CD4-positive, alpha-beta T cell treated with Interleukin-4 for 4 hours (primary cell): ENCODE measurements at places on chromosomes 4 and X.

- DNase-seq: no peak
These were observed 6.9 kb upstream of the AFF1 start for GRCh38 chr4:86927843-86928395.

GRCh38 chrX:10932842-10933440 is 178.2 kb upstream of the HCCS start:
- DNase-seq: no peak

- DNase-seq: no peak
These were observed 138.7 kb upstream of the LIMCH1 start for GRCh38 chr4:41399231-41399630.

- no peak for DNase-seq
These were observed 86.2 kb upstream of the RPS6KA3 start for GRCh38 chrX:20352935-20353336.

DNA sequence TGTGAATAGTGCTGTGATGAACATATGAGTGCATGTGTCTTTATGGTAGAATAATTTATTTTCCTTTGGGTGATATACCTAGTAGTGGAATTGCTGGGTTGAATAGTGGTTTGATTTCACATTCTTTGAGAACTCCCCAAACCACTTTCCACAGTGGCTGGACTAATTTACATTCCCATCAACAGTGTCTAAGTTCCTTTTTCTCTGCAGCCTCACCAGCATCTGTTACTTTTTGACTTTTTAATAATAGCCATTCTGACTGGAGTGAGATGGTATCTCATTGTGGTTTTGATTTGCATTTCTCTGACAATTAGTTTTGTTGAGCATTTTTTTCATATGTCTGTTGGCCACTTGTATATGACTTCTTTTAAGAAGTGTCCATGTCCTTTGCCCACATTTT is 29.1 kb downstream of the JADE3 start:
- no peak for DNase-seq

DNA sequence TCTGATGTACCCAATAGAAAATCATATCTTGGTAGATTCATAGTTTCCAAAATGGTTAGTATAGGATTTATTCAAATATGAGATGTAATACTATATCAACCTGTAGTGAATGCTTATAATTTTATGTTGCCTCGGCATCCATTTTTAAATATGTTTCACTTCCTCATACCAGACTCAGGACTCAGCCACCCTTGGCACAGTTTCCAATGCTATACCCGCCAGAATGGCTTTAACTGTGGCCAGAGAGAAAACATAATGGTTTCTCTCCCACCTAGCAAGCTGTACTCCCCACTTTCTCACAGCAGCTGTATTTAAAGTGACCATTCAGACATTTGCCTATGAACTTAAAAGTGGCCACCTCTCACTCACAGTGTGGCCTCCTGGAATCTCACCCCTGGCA is 466.6 kb upstream of the PABPC4L start:
- DNase-seq: no peak

DNA sequence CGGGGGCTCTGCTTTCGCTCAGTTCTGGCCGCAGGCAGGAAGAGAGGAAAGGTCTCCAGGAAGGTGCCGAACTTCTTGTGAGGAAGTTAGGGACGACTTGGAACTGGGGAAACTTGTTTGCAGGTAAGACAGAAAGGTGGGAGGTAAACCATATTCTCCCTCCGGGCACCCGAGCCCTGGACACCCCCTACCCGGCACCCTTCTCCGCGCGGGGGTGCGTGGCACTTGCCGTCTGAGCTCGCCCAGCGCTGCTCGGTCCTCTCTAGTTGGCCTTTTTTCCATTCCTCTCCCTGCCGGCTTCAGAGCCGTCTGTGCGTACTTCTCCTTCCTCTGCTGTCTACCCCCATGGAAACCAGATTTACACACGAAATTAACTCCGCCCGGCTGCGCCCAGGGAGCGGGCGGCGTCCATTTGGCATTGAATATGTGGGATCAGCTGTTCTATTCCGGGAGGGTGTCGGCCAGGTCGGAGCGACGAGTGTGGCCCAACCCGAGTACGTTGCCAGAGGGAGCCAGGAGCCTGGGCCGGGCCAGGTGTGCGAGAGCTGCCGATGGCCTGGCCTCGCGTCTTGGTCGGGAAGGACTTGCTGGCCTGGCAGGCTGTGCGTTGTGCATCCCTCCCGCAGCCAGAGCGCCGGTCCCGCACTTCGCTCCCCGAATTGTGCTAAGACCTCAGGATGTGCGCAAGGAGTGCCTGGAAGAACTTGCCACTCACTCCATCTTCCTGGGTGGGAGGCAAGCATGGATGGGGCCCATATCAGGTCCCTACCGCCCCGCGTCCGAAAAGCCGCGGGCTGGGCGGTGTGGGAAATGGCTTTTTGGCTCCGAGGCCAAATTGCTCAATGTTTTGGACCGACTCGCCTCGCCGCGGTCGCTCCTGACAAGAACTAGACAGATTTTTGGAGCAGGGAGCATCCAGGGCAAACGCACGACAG is 1.7 kb downstream of the PDGFRA start:
- no peak for DNase-seq

DNA sequence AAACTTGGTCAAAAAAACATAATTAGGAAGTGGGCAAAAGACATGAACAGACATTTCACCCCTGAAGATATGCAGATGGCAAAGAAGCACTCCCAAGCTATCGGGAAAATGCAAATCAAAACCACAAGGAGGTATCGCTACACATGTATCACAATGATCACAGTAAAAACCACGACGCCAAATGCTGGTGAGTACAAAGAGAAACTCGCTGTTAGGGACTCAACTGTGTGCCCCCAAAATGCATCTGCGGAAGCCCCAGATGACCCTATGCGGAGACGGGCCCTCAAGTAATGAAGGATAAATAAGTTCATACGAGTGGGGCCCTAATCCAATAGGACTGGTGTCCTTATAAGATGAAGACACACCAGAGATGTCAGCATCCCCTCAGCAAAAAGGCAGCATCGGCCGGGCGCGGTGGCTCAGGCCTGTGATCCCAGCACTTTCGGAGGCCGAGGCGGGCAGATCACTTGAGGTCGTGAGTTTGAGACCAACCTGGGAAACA is 10.2 kb downstream of the GAK start:
- DNase-seq: no peak

DNA sequence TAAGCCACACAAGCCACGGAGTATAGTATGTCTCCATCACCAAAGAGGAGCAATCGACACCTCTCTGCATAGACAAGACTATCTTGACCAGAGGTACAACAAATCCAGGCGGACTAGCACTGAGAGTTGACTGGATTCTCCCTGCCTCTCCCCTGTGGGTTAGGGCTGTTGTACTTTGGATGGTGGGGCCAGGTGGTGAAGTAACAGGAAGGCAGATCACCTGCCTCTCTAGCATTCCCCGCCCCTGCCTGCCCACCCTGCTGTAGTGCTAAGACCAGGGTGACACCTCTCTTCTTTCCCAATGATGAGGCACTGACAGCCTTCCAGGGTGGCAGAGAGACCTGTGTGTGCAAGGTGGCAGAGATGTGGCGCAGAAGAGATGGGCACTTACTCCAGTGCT is 47.5 kb upstream of the TRIM2 start:
- no peak for DNase-seq

GRCh38 chr4:145375416-145375815 is 106.2 kb upstream of the SMAD1 start:
- no peak for DNase-seq

- DNase-seq: no peak
These were observed 22.7 kb upstream of the STX18 start for GRCh38 chr4:4564522-4564921.

DNA sequence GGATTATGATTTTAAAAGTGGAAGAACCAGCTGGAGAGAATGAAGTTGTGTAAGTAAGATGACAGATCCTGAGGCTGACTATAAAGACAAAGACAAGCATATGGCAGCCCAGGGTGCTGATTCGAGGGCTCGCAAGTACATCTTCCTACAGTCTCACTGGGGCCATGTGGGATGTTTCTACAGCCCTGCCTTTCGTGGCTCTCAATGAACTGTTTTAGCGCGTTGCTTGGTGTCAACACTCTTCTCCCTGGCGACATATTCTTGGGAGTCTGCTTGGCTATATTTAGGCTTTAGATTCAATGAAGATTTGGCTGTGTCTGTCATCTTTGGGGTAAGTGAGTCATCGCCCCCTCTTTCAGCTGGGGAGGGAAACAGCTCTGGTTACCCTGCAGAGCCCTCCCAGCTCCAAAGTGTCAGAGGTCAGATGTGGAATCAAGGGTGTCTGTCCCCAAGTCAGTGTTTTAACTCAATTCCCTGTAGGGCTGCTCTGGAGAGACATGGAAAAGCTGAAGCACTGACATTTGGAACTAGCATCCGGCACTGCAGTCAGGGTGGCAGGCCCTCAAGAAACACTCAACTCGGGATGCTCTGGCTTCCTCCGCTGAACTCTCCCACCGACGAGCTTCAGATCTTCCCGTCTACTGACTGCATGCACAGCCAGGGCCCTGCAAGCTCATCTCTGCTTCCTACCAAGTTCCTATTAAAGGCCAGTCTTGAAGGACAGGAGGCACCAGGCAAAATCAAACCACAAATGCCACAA is 65.7 kb downstream of the GATB start:
- DNase-seq: no peak

- no peak for DNase-seq
These were observed 8.4 kb downstream of the UGT8 start for GRCh38 chr4:114607056-114607455.

DNA sequence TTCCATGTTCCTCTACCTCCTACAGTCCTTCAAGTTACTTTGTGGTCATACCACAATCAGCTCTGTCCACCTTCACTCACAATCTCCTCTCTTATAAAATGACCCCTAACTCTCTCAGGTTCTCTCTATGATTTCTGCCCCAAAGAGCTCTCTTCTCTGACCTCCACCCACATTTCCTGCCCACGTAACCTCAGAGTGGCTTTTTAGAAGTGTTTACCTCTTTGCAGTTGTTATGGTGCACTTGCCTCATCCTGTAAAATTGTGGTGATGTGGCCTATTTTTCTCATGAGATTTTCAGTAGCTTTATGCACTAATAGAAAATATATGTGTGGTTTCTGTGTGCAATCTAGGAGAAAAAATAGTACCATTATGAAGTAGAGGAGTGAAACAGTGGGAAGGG is 215.8 kb downstream of the PACRGL start:
- DNase-seq: peak; percentile 33

GRCh38 chrX:71067089-71067488 is 1.0 kb downstream of the SNX12 start:
- DNase-seq: no peak

- peak; percentile 41 for DNase-seq
These were observed 21.4 kb upstream of the AFAP1 start for GRCh38 chr4:7960790-7961655.

GRCh38 chr4:72022553-72022952 is 9.2 kb upstream of the NPFFR2 start:
- DNase-seq: no peak

DNA sequence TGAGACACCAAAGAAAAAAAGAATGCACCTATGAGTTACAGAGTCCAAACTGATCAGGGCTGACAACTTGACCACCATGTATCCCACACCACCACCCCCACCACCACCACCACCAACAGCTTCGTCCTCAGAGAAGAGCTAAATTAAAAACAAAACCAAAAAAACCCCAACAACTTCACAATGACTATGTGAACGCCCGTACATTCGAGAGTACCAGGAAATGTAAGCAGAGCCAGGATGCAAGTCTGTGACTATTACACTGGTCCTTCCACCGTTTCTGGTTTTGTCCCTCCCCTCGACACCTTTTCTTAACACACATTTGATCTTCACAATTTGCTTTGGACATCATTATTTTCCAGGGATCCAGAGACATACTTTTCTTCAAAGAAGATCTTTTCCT is 51.0 kb downstream of the WFS1 start:
- DNase-seq: no peak

DNA sequence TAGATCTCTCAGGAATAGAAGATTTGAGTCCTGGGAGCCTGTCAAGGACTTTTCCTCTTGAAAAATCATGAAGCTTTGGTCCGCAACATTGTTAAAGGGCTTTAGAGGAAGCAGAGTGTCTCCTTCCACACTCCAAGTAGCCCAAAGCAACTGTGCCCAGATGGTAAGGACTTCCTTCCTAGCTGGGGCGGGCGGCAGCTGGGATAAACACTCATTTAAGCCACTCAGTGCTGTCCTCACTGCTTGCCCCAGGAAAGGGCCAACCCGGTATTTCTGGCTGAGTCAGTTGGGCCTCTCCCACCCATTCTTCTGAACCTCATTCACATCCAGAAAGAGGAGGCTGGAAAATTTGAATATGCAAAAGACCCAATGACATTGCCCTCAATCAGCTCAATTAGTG is 144.3 kb downstream of the CHIC2 start:
- DNase-seq: no peak

GRCh38 chr4:5423670-5424069 is 284.7 kb downstream of the EVC2 start:
- no peak for DNase-seq

DNA sequence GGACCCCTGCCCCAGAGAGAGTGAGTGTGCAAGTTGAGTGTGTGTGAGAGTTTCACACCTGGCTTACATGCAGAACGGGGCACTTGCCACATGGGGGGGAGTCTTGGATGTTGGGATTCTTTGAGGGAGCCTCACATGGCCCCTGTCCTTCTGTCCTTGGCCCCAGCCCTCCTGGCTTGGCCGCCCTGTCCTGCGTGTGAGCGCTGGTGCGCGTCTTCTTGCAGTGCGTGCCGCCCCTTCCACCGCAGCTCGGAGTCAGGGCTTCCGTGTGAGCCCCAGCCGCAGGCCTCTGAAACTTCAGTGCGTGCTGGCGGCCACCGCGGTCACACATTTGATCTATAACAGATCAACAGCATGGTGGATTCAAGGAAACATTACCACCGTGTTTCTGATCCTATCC is 30.1 kb upstream of the HGFAC start:
- no peak for DNase-seq

GRCh38 chr4:54107951-54108748 is 8.2 kb downstream of the GSX2 start:
- DNase-seq: no peak

GRCh38 chr4:170088716-170089115 is 1.0 kb downstream of the AADAT start:
- no peak for DNase-seq

DNA sequence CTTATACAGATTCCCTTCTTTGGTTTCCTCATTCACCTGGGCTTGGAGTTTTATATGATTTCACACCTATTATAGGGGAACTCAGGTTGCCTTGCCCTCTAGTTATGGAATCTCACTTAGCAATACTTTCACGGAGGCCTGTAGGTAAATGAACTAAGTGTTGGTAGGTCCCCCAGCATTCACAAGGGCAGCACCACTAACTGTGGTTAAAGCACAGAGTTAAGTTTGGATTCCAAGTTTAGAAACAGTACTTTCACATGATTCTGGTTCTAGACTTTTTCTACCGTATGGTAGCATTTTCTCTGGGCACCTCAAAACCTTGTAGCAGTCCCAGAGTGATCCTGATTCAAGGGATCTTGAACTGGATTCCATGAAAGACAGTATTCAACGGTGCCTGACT is 46.4 kb downstream of the SH2D1A start:
- DNase-seq: no peak

GRCh38 chr4:159079074-159079473 is 23.8 kb upstream of the RAPGEF2 start:
- no peak for DNase-seq
